ENCODE measurements at places on chromosomes 13 and 19.

DNA sequence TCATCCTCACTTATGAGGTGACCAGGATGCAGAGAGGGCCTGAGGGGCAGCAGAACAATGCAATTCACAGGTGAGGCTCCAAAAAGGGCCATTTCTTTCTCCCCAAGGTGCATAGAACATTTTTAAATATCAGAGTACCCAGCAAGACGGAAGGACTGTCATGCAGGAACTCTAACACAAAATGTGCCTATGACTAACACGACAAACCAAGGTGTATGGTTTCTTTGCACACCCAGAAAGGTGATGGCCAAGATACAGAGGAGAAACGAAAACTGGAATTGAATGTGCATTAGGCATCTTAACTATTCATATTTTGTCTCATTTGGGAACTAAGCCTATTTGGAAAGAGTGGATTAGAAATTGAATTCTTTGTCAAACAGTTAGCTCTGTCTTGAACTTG lies 29.9 kb downstream of the SHISA2 start:
- DNase-seq: no peak

DNA sequence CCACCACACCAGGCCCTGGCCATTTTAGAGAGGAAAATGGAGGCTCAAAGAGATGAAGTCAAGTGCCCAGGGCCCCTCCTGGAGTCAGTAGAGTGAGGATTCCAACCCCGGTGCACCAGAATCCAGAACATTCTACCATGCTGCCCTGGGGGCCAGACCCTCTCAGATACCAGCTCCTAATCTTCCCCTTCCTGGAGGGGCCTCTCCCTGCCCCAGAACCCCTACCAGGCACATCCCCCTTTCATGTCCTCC lies 11.1 kb downstream of the CAPN12 start:
- no peak for DNase-seq

GRCh38 chr19:3055741-3056416 lies 6.4 kb downstream of the TLE5 start:
- DNase-seq: peak; percentile 56

DNA sequence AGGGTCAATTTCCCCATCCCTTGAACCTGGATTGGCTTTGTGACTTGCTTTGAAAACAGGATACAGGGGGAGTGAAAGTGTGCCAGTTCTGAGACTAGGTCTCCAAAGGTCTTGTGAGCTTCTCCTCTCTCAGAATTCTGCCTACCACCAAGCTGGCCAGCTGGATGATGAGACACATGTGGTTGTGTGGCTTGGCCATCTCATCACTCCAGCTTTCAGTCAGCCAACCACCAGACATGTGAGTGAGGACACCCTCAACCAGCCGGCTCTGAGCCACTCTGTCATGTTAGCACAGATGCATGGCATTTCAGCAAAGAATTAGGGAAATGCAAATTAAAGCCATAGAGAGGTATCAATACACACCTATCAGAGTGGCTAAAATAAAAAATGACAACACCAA lies 29.5 kb downstream of the ENOX1 start:
- DNase-seq: no peak

DNA sequence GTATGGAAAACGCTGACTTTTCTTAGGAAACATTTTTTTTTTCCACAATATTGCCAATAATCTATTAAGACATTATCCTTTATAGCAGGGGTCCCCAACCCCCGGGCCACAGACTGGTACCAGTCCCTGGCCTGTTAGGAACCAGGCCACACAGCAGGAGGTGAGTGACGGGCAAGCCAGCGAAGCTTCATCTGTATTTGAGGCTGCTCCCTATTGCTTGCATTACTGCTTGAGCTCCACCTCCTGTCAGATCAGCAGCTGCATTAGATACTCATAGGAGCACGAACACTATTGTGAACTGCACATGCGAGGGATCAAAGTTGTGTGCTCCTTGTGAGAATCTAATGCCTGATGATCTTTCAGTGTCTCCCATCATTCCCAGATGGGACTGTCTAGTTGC lies 793.7 kb downstream of the SLITRK5 start:
- DNase-seq: no peak

DNA sequence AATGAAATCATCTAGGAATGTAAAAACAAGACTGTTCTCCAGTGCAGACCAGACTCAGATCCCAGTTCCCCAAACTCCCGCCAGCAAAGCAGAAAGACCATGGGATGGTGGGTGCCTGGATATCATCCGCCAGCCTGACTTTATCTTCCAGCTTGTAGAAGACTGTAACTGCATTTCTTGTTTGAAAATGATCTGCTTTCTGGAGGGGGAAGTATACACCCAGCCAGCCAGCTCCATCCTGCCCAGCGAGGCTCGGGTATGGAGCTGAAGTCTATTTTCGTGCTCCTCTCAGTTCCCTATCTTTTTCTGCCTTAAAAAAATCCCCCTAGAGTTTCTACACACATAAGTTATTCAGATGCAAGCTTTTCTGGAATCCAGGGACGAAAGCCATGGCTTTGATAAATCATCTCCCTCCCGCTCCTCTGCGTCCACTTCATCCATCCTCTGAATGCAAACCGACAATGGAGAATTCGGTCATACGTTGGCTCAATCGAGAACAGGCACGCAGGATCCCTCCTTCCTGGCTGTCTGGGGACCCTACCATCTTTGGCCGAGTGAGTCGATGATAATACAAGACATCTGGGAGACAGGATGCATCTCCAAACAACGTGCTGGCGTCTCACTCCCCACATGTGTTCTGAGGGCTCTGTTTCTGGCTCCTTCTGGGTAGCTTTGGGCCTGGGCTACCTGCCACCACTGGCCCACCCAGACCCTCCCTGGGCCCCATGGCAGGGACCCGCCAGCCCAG lies 31.2 kb downstream of the CEBPG start:
- DNase-seq: no peak

- DNase-seq: peak; percentile 99
Observed at GRCh38 chr19:46068345-46069258, 27.8 kb upstream of the IGFL4 start.

DNA sequence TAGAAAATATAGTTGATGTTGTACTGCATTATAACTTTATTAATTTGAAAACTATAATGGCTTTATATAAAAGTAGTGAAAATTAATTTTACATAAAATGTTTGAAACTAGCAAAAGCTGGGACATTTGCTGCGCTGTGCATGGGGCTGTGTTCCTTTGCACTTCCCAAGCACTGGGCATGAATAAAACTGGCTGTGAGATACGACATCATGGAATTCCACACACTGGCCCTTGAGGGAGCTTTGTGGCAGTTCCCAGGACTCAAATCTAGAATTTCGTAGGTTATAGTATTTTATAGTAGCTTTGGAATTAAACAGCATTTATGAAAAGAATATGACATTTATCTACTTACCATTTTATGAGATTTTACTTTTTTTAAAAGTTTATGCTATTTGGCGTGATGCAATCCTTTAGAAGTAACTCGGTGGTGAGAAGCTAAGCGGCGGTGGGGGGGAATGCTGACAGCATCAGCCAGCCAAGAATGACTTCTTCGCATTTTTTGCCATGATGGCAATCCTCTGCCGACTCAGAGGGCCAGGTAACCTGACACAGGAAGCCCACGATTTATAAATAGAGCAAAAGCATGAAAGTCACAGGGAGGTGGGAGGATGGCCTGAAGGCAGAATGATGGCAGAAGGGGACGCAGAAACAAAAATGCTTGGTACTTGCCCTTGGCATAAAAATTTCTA lies 553.5 kb downstream of the MYO16 start:
- DNase-seq: no peak

DNA sequence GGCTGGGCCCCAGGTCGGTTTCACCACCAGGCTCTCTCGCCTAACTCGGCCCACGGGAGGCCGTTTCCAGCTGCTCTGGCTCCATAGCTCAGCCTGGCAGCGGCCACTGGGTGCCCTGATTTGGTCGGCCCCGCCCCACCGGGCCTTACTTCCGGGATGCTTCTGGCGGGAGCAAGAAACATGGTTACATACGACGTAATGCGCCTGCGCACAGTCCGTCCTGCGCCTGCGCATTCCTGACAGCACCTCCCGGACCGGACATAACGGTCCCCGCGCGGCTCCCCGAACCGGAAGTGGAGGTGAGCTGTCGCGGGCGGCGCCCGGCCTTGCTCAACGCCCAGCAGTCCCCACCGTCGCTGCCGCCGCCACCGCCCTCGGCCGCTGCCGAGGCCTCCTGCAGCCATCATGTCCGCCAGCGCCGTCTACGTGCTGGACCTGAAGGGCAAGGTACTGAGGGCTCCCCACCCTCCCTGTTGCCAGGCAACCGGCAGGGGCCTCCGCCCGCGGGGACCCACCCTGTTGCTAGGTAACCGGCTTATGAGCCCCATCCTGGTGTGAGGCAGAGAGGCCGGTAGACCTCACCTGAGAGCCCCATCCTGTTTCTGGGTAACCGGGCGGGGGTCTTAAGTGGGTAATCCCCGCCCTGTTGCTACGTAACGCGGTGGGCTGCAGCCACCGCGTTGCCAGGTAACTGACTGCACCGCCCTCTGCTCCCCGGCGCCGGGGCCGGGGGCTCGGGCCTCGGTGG lies at the start of gene AP1M1:
AP1M1 (plus strand) TSS at position 290 of the 748 bp plus-strand sequence; CDS start at position 406, 116 bp downstream.
- DNase-seq: peak; percentile 98

DNA sequence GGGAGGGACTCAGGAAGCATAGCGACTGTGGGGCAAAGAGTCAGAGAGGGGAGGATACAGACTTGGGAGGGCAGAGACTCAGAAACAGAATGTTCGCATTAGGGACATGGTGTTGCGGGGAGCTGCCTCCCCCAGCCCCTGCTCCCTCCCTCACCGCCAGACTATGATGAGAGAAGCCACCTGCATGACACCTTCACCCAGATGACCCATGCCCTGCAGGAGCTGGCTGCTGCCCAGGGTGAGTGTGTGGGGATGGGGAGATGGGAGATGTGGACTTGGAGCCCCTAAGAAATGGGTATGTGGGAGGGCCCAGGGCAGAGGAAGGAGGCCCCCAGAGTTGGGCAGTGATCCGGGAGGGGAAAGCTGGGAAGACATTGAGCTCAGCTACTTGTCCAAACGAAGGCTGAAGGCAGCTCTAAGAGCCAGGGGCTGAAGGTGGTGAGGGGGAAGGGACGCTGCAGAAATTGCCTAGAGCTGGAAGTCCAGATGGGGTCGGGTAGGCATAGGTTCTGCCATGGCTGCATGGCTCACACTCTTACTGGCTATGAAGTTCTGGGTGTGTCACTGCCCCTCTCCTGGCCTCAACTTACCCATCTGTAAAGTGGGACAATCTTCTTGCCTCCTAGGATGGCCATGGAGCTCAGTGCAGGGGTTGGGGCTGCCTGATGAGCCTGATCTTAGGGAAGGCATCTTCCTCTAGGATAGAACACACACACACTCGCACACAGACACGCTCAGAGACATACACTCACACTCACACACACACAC lies 1.4 kb downstream of the SPACA6 start:
- DNase-seq: no peak

- DNase-seq: no peak
Observed at GRCh38 chr13:18235756-18236527, 945.7 kb downstream of the TUBA3C start.

DNA sequence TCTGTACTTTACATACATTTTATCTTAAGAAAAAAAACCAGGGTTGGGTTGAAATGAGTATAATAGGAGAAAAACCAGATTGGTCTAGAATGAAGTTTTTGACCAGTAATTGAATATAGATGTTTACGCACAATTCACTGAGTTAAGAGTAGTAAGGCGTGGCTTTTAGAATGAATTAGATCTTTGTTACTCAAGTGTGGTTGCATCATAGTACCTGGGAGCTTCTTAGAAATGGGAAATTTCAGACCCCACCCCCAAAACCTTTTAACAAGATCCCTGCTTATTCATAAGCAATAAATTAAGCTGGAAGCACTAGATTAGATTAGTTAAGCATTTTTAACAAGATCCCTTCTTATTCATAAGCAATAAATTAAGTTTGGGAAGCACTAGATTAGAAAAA lies 28.7 kb upstream of the LMO7 start:
- no peak for DNase-seq

DNA sequence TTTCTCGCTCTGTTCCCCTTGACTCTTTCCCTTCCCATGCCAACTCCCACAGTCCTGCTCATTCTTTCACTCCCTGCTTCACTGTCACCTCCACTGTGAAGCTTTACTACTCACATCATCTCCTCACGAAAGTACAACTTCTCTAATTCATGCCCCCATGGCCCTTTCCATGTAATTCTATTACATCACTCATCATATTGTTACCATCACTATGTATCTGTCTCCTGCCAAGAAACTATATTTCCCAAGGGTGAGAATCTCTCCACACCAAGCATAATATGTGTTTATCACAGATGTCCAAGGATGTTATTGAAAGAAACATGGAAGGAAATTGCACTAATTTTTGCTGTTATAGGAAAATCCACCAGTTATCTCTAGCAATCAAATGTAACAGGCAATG lies 37.2 kb upstream of the LRCH1 start:
- DNase-seq: no peak

- DNase-seq: no peak
Observed at GRCh38 chr19:33347300-33347699, 26.2 kb upstream of the CEBPG start.

DNA sequence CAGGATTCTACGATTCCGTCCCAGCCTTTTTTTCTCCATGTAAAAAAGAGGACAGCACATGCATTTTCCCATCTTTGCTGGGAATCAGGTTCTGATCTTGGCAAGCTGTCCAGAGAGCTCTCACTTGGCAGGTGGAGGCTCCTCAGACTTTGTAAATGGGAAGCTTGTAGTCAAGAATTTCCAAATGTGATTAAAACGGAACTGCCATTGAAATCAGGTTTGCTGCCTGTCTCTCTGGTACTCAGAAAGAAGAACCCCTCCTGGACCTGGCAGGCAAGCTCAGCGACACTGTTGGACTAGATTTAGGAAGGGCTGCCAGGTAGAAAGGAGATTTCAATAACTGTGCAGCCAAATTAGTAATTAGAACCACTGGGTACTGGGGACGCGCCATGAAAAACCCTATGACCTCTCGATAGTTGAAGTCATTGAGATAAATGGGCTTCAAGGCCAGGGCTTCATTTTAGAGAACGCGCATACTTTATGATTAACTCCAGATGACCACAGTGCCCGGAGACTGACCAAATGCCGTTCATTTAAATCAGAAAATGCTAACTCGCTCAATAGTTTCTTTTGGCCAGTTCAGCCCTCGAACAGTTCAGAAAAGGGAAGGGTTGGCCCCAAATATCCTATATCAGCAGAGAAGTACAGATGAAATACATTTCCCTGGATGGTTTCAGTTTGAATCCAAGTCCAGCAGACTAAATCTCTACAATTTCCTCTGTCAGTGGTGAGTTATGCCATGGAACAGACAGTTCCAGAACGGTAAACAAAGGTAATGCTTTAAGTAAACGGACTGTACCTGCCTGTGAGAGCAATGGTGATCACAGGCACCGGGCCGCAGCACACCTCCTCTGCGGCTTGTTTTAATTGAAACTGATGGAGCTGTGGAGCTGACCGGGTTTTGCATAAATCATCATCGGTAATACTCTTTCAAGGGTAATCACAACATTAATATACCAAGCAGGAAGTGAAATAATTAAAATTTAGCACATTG lies 517.4 kb downstream of the RFC3 start:
- no peak for DNase-seq

All from HT-29 (cell line).